ENCODE measurements at places on chromosomes 13 and 19. TPM values are rescaled to one million over a fixed set of nuclear protein-coding genes. Genes with fewer than 3 reads are reported as not detected.

GRCh38 chr13:32627793-32628192 lies 41.5 kb downstream of the PDS5B start:
- no peaks in the 10 kb centered on the region for H3K27me3 ChIP-seq
- no peaks in the 10 kb centered on the region for H3K36me3 ChIP-seq
- peaks cover 31% of the 10 kb centered on the region for H3K4me1 ChIP-seq
- H3K27ac ChIP-seq = no peak overlapping the region
- DNase-seq = no peak

DNA sequence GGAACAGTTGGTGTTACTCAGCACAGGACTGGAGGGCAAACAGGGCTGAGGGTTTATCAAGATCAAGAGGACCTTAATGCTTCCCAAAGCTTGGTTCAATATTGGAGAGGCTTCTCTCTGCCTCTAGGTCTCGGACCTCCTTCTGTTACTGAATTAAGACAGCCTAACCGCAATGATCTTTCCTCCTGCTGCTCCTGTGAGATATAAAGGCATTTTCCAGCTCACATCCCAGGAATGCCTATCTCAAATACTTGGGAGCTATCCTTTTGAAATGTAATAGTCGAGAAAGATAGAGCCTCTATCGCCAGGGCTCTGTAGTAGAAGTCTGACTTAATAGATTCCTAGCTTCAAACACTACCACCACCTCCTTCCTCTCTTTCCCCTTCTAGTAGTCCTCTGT lies 1475.0 kb downstream of the SLITRK1 start:
- H3K4me1 ChIP-seq = no peaks in the 10 kb centered on the region
- no peak overlapping the region for H3K27ac ChIP-seq
- H3K36me3 ChIP-seq = no peaks in the 10 kb centered on the region
- H3K4me3 ChIP-seq = no peak overlapping the region

DNA sequence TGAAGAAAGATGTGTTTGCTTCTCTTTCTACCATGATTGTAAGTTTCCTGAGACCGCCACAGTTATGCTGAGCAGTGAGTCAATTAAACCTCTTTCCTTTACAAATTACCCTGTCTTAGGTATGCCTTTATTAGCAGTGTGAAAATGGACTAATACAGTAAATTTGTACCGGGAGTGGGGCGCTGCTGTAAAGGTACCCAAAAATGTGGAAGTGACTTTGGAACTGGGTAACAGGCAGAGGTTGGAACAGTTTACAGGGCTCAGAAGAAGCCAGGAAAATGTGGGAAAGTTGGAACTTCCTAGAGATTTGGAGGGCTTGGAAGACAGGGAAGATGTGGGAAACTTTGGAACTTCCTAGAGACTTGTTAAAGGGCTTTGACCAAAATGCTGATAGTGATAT lies 9.2 kb upstream of the PDS5B start:
- DNase-seq = no peak
- no peaks in the 10 kb centered on the region for H3K27me3 ChIP-seq
- H3K4me1 ChIP-seq = no peaks in the 10 kb centered on the region

DNA sequence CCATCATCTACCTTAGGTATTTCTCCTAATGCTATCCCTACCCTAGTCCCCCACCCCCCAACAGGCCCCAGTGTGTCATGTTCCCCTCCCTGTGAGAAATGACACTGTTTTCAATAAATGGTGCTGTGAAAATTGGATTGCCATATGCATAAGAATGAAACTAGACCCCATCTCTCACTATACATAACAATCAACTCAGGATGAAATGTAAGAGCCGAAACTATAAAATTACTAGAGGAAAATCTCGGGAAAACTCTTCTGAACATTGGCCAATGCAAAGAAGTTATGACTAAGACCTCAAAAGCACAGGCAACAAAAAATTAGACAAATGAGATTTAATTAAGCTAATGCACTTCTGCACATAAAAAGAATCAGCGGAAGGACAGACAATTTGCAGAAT lies 138.2 kb downstream of the SUCLA2 start:
- no peak overlapping the region for H3K4me3 ChIP-seq
- no peak for DNase-seq
- H3K27ac ChIP-seq = no peak overlapping the region
- no peaks in the 10 kb centered on the region for H3K4me1 ChIP-seq
- H3K36me3 ChIP-seq = no peaks in the 10 kb centered on the region

DNA sequence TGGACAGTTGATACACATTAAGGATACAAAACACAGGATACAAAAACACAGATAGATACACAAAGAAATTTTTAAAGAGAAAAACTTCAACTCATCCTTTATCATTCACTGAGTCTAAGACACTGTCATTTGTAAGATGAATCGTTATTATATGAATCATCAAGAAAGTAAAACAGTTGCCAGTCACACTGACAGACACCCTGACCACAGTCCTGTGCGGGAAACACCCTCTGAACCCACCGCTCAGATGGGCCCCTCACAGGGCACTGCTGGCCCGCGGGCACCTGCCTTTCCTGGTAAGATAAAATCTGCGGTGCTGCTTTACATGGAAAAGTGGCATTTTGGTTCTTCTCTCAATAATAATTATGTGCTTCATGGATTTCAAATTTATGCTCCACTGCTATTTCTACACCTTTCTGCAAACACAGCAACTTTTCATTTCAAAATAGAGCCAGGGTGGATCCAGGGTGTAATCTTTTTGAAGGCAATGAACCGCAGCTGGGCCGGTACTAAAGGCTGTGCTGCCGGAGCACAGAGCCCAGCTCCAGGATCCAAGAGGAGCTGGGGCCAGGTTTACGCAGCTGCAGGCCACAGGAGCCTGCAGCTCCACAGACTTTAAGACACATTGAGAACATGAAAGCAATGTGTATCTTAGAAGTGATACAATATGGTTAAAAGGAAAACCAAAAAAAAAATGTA lies 76.8 kb downstream of the TUBGCP3 start:
- no peak overlapping the region for H3K4me3 ChIP-seq
- H3K36me3 ChIP-seq = peaks cover 9% of the 10 kb centered on the region
- DNase-seq = no peak
- no peaks in the 10 kb centered on the region for H3K27me3 ChIP-seq
- no peaks in the 10 kb centered on the region for H3K4me1 ChIP-seq
- no peak overlapping the region for H3K27ac ChIP-seq

- H3K27ac ChIP-seq = peak overlapping the region; percentile 79
- no peaks in the 10 kb centered on the region for H3K27me3 ChIP-seq
- no peaks in the 10 kb centered on the region for H3K36me3 ChIP-seq
- no peak overlapping the region for H3K4me3 ChIP-seq
- H3K4me1 ChIP-seq = peaks cover 69% of the 10 kb centered on the region
- DNase-seq = no peak
Measured at GRCh38 chr19:1853295-1854038, 5.2 kb upstream of the REXO1 start.

DNA sequence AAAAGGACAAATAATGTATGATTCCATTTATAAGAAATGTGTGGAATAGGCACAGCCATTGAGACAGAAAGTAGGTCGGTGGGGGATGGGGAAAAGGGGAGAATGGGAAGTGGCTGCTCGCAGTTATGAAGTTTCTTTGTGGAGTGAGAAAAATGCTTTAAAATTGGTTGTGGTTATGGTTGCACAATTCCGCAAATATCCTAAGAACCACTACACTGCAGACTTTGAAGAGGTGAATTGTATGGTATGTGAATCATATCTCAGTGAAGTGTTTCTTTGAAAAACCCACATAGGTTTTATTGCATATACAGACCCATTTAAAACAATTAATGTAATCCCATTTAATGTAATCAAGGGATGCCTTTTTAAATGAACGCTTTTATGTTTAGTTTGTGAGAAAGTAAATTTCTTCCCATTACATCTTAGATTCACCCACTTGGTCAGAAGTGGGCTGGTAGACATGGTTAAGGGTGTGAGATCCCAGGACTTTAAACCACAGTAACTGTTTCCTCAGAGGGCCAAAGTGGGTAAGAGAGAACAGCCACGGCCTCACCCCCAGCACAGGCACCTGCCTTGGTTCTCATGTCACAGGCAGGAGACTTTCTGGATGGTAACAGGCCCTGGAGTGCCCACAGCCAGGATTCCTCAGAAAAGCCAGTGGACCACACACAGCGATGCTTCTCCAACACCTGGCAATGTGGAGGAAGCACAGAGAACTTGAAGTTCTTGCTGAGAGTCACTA lies 119.3 kb upstream of the GJB6 start:
- H3K4me3 ChIP-seq = no peak overlapping the region
- no peaks in the 10 kb centered on the region for H3K27me3 ChIP-seq
- no peaks in the 10 kb centered on the region for H3K4me1 ChIP-seq
- H3K27ac ChIP-seq = no peak overlapping the region
- DNase-seq = no peak

GRCh38 chr13:51714663-51715168 lies 89.2 kb downstream of the DHRS12 start:
- no peaks in the 10 kb centered on the region for H3K27me3 ChIP-seq
- peak overlapping the region; percentile 30 for H3K27ac ChIP-seq
- no peak overlapping the region for H3K4me3 ChIP-seq

DNA sequence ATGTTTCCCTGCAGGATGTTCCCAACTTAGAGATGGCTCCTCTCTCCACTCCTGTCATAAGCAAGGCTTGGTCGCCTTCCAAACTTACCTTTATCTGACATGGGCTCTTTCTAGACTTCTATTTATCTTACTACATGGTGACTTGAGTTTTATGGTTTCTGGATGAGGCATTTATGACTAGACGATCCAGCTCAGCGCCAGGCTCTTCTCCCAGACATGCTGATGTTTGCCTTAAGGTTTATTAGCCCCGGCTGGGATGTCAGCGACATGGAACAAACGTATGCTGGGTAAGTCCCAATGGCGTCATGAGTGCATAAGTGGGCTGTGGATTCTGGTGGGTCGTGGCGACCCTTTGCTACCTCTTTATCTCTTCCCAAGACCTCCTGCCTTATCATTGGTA lies 39.8 kb upstream of the SLC15A1 start:
- H3K4me3 ChIP-seq = no peak overlapping the region
- H3K27ac ChIP-seq = no peak overlapping the region
- H3K4me1 ChIP-seq = no peaks in the 10 kb centered on the region
- no peaks in the 10 kb centered on the region for H3K36me3 ChIP-seq

DNA sequence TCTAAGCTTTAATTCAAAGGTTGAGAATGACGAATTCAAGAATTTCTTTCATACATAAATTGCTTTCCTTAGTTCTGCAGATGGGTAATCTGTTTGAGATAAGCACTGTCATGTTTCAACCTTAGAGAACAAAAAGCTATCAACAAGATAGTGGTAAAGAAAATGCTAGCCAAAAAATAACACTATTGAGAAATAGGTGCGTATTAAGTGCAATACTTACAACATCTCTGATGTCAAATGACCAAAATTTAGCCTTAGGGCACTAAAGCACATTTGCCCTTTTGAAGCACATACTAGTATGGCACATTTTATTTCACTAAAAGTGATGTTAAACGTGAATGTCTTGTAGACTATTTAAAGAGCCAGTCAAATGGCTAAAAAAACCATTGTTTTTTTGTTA lies 4.9 kb downstream of the KBTBD6 start:
- H3K4me1 ChIP-seq = peaks cover 51% of the 10 kb centered on the region
- no peaks in the 10 kb centered on the region for H3K36me3 ChIP-seq
- DNase-seq = no peak
- no peak overlapping the region for H3K4me3 ChIP-seq
- H3K27ac ChIP-seq = no peak overlapping the region

DNA sequence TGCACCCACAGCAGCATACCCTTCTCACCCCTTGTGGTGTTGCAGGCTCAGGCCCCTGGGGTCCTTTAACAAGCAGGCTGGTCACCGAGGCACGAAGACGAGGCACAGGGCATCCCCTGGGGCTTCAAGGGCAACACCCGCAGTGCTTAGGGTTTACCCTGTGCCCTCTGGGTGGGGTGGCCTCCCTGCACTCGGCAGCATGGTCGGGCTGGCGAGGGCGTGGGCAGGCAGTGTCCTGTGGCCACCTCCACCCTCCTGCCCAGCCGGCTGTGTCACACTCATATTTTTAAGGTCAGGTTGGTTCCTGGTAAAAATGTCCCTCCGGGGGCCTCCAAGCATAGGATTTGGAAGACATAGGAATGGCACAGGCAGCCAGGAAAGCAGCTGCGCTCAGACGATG lies 11.4 kb upstream of the ZNF135 start:
- H3K27me3 ChIP-seq = no peaks in the 10 kb centered on the region
- H3K27ac ChIP-seq = no peak overlapping the region
- H3K36me3 ChIP-seq = no peaks in the 10 kb centered on the region
- DNase-seq = no peak
- no peak overlapping the region for H3K4me3 ChIP-seq
- H3K4me1 ChIP-seq = no peaks in the 10 kb centered on the region

DNA sequence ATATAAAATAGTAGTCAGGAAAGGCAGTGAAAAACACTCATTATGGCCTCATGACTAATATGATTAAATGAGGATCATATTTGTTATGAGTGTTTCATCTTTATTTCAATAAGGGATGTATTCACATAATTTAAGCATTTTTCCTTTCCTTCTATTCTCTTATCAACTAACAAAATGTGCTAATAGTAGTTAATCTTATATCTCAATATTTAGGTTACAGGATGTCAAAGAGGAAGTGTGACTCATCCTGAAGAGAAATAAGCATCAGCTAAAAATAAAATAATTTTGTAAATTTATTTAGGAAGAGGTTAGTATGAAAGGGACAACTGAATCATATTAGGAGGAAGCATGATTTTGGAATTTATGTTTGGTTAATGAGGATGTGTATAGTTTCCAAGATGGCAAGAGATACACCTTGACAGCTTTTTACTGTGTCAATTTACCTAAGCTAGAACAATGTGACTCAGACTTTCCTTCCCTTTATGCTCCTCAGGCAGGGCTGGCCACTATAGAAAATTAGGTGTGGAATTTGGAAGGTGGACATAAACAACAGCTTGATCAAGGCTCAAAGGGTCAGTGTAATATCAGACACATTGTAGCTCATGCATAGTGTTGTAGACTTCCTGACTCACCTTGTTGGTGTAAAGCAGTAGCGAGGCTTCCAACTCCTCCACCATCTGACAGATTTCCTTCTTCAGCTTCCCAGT lies 172.7 kb downstream of the SLITRK1 start:
- no peaks in the 10 kb centered on the region for H3K36me3 ChIP-seq
- no peak overlapping the region for H3K4me3 ChIP-seq
- H3K4me1 ChIP-seq = no peaks in the 10 kb centered on the region
- H3K27ac ChIP-seq = no peak overlapping the region
- no peaks in the 10 kb centered on the region for H3K27me3 ChIP-seq

Gene DHRS12
- total RNA-seq = 12.5 TPM

Gene FFAR1
- not detected for total RNA-seq

Gene OR10H1
- not detected for total RNA-seq

Gene CAPN12
- 9.6 TPM for total RNA-seq

Gene CLEC17A
- not detected for total RNA-seq

Measured in vagina (tissue), 2 donors.